Left colon (tissue), 2 donors: ENCODE measurements at places on chromosomes 11 and 22.

GRCh38 chr11:87013912-87014825 lies 23.6 kb upstream of the TMEM135 start:
- DNase-seq: no peak

- no peak for DNase-seq
Measured at GRCh38 chr11:115930886-115931547, 426.8 kb upstream of the CADM1 start.

GRCh38 chr11:60971520-60971919 lies at the start of gene CD6:
Gene CD6 (plus strand): TSS chr11:60971680. CDS start chr11:60971866, 186 bp downstream.
- DNase-seq: no peak

GRCh38 chr11:127390465-127390864 lies 389.9 kb upstream of the KIRREL3 start:
- DNase-seq: no peak
